ENCODE measurements at places on chromosomes 2 and 18.

DNA sequence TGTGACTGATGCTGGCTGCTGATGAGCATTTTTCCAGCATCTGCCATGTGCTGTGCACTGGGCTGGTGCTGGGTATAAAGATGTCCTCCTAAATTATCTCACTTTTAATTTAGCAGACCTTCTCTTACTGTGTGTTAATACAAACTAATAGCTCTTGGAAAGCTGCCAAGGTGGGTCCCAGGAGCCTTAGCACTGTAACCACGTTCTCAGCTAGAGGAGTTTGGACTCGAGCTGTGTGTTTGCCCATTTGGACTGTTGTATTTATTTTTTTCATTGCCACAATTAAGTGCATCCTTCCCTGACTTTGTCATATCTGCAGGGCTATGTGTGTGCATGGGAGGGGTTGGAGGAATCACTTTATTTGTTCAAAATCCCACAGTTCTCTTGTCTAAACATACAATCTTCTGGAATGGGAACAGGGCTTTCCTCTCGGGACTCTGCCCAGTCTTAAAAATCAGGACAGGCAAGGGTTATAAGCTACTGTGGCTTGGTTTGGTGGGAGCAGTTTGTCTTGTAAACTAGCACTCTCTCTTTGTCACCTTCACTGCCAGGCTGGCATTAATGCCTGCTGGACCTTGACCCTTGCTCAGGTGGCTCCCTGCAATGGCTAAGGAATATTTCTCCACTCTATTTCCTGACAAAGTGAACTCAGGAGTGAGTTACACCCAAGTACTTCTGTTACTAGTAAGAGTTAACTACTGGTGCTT, 129.7 kb upstream of the MGAT5 start:
- DNase-seq = no peak

GRCh38 chr18:46264255-46264654, 160.1 kb downstream of the HAUS1 start:
- no peak for DNase-seq

DNA sequence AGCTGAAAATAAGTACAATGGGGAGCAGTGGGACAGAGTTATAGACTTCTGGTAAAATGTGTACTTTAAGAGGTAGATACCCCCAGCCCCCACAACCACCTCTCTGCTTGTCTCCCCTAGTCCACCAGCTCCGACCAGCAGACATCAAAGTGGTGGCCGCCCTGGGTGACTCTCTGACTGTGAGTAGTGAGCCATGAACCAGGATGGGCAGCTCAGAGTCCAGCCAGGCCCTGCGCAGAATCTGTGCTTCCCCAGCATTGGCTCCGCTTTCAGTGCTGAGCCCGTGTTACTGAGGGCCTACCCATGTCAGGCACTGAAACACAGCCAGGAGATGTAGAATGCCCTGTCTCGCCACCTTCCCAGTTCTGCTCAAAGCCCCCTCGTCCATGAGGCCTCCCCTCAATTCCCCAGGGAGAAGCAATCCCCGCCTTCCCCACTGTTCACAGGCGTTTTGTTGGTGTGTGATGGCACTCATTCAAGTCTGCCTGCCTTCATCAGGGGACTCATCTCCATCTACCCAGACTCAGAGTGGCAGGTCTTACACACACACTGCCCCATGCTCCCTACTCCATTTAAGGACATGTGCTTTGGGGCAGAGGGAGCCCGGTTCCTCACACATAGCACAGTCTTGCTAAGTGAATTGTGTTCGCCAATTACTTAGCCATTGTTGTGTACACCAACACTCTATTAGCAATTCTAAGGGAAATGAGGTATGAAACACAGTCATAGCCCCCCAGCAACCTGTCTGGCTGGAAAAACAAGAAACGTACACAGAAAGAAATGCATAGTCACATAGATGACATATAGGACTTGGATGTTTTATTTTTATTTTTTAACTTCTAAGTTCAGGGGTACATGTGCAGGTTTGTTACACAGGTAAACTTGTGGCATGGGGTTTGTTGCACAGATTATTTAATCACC, 122.6 kb downstream of the PLB1 start:
- no peak for DNase-seq

DNA sequence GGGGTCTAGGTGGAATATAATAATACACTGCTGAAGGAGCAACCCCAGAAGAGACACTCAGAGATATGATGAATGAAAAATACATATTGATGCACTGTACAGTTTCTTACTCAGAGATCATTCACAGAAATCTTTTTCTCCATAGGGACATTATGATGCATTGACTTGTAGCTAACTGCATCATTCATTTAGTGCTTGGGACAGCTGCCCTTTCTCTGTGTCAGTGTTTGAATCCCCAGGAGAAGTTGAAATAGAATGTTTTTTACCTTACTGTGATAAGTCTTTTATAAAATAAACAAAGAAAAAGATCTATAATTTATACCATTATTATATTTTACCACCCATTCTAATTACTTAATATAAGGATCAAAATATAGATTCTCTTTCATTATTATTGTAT, 91.7 kb upstream of the DSEL start:
- no peak for DNase-seq

DNA sequence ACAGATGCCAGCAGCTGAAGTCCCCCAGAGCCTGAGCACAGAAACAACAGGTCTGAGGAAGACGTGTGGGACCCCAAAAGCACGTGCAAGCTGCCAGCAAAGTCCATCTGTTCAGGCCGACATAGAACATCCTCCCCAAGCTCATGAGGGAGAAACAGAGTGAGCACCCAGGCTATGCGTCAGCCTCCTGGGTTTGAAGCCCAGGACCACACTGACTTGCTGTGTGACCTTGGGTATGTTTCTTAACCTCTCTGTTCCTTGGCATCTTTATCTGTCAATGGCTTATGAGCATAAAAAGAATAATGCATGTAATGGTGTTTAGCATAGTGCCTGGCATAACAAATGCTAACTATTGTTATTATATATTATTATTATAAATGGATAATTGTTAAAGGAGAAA, 40.3 kb downstream of the COL4A4 start:
- DNase-seq = no peak

DNA sequence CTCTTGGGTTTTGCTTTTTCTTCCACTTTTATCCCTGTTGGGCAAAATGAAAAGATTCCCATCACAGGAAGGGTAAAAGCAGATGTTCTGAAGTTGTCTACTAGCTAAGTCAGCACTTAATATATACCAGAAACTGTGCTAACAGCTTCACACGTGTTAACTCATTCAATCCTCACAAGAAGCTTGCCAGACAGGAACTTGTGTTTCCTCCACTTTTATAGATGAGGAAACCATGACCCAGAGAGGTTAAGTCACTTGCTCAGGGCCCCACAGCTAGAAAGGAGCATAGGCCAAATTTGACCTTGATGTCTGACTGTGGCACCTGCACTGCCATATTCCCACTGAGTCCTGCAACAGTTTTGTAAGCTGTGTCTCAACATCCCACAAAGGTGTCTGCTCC, 76.8 kb upstream of the EPC2 start:
- no peak for DNase-seq

DNA sequence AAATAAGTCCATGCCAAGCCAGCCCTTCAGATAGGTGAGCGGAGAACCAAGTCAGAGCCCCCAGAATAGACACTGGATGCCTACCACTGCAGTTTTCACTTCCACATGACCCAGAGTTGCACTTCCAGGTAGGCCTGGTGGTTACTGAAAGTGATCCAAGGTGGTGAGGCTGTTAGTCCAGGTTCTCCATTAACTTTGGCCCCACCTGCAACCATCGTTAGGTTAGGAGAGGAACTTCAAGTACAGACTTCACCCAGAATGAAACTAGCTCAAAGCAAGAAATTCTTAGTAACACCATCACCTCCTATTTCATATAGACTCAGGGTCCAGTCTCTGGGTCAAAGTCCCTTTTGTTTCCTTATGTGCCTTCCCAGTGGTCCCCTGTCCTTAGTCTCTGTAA, 293.1 kb upstream of the ID2 start:
- DNase-seq = no peak

DNA sequence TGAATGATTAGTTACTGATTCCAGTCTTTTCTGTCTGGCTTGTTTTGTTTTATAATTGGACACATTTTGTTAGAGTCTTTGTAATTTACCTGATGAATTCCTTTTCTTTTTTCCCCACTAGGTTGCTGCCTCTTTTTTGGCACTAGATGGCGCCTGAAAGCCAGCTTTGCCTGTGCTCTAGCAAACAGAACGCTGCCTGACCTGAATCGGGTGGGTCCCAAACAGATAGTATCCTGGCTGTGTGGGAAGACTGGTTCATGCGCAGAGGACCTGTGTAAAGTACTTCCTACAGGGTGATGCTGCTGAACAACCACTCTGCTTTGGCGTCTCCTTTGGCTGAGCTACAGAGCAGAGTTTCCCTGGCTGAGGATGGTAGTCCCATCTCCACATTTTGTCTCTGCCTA, 288.2 kb downstream of the IKZF2 start:
- DNase-seq = no peak

- DNase-seq = no peak
These were observed 110.0 kb upstream of the FZD7 start for GRCh38 chr2:201923436-201924328.

GRCh38 chr18:8689517-8689916, 15.8 kb upstream of the MTCL1 start:
- DNase-seq = no peak

GRCh38 chr2:16869711-16870110, 204.1 kb upstream of the CYRIA start:
- DNase-seq = no peak

GRCh38 chr2:66689456-66690051, 254.6 kb downstream of the MEIS1 start:
- no peak for DNase-seq

DNA sequence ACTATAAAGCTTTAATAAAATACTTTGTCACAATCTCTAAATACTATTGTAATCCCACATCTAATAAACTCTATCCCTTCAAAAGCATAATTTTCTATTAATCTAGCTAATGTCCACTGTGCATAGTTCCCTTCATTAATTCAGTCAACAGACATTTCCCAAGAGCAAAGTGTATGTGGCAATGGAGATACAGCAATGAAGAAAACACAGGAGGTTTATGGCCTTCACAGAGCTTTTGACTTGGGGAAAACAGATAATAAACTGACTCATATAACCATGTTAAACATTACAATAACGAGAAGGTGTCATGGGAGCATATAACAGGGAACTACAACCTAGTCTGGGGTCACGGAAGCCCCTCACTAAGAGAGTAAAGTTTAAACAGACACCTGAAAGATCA, 86.3 kb downstream of the SPIRE1 start:
- DNase-seq = no peak

- DNase-seq = no peak
These were observed 52.7 kb downstream of the LBH start for GRCh38 chr2:30283931-30284565.

DNA sequence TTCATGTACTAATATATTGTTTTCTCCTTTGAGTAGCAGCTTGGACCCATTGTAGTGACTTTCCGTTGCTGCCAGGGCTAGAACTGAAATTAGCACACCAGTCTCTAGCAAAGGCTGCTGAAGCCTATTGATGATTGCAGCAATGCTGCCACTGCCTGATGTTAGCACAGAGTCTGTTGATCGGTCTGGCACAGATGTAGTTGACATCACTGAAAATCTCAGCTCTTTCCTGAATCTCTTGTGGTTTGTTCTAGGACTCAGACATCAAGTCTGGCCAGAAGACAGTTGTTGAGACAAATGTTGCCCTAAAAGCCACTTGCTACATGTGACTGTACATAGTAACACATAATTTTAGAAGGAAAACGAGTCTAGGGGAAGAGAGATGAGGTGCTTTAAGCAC, 47.2 kb downstream of the VAPA start:
- DNase-seq = no peak

GRCh38 chr18:28113271-28114029, 63.5 kb downstream of the CDH2 start:
- no peak for DNase-seq

DNA sequence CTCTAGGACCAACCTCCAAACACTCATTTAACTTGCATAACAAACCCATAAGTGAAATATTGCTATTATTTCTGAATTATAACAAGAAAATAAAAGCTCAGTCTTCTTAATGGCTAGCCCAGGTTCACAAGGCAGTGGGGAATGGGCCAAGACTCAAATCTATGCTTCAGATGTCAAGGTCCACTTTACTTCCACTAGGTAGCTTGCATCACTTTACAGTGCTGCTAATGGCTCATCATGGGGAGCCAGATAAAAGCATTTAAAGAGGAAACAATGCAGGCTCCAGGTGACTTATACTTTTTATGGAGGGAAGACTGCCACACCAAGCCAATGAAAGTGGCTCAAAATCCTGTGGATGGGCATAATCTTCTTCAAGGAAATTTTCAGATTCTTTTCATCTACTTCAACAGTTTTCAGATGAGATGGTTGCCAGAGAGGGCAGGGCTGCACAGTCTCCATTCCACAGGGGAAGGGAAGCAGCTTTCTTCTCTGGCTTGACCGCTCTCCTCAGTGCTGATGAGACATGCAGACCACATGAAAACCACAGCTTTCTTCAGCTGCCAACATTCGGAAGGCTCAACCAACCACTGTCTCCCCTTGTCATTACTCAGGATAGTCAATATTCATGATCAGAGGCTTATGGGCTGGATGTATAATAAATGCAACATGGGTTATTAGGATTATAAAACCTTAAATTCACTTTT, 361.9 kb upstream of the MEX3C start:
- no peak for DNase-seq

DNA sequence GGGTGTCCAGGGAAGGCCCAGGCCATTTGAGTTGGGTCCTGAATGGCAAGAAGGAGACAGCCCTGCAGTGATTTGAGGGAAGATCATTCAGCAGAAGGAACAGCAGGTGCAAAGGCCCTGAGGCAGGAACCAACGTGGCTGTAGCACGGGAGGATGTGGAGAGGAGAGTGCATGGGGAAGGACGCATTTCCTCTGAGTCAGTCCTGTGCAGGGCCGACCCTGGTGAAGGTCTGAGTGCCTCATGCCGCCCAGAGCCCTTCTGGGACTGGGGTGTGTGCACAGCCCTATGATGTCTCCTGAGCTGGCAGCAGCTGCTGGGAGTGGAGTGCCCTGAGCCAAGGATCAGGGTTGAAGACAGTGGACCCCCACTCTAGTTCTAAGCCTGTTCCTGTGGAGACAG, 17.9 kb upstream of the ARHGEF4 start:
- DNase-seq = no peak

DNA sequence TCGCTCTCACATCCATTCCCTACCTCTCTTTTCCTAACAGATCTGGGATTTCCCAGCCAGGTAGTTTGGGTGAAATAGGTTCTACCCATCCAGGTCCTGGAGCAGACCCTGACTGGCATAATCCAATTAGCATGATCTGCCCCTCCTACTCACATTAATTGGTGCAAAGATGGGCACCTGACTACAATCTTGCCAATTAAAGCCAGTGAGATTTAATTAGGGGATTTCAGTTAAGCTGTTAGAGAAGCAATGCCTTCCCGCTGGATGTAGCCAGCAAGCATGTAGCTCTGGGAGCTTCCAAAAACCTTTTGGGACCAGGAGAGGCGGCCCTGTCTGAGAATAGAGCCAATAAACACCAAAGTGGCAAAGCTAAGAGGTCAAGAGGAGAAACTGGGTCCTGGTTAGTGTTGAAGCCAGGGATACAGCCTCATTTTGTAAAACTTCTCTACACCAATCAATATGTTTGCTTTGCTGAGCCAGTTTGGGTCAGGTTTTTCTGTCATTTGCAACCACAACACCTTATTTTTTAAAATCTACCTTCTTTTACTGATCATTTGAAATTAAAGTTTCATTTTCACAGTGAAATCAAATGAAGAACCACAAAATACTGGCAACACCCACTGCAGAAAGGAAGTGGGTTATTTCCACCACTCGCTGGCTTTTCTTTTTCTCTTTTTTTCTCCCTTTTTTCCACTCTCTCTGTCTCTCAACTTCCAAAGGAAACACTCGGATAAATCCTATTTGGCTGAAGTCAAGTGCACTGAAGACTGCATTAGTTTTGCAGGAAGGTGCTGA, 3.2 kb upstream of the TTC39C start:
- DNase-seq = no peak

GRCh38 chr2:46329803-46330775, 32.9 kb downstream of the EPAS1 start:
- DNase-seq = no peak

All from stimulated activated CD8-positive, alpha-beta memory T cell treated with anti-CD3 and anti-CD28 coated beads, Interleukin-4, amount 100 ng/mL, for 4 hours (primary cell).